ENCODE measurements at places on chromosomes 3 and 15.

GRCh38 chr3:108471426-108471825 lies 39.0 kb downstream of the MYH15 start:
- no peak for DNase-seq

- DNase-seq = no peak
Measured at GRCh38 chr15:69071260-69071659, 56.8 kb downstream of the NOX5 start.

DNA sequence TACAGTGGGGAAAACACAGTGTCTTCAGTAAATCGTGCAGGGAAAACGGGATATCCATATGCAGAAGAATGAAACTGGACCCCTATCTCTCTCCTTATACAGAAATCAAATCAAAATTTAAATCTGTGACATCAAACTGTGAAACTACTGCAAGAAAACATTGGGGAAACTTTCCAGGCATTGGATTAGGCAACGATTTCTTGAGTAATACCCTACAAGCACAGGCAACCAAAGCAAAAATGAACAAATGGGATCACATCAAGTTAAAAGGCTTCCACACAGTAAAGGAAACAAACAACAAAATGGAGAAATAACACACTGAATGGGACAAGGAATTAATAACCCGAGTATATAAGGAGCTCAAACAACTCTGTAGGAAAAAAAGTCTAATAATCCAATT lies 165.3 kb downstream of the PLCL2 start:
- DNase-seq = no peak

DNA sequence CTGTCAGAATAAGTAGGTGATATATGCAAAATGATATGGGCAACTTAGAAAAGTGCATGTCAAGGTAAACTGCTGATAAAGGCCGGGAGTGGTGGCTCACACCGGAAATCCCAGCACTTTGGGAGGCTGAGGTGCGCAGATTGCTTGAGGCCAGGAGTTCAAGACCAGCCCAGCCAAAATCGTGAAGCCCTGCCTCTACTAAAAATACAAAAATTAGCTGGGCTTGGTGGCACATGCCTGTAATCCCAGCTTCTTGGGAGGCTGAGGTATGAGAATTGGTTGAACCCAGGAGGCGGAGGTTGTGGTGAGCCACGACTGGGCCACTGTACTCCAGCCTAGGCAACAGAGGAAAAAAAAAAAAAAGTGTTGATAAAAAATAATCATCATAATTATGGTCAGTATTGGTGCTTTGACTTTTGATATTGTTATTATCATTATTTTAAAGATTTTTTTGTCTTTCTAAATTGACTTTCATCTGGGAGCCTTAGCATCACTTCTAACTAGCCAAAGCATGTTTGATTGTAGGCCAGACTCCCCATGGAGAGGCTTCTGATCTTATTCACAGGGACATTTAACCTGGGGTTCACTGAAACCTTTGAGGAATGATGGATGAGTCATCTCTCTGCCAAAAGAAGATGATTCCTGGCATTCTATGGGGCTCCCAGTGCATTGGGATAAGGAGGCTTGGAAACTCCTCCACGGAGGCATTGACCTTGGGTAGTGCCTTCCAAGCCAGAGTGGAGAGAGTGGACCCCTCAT lies 5.6 kb downstream of the ZBTB38 start:
- no peak for DNase-seq

DNA sequence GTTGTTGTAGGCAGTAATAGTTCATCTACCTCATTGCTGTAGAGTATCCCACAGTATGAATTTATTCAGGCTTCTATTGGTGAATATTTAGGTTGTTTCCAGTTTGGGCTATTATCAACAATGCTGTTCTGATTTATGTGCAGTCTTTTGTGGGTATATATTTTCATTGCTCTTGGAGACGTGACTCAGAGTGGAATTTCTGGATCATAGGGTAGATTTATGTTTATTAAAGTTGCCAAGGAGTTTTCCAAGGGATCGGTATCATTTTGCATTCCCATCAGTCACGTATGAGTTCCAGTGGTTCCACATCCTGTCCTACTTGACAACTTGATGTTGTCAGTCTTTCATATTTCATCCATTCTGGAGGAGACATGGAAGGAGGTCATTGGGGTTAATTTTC lies 8.4 kb upstream of the HRH1 start:
- DNase-seq = no peak

GRCh38 chr3:14037211-14037610 lies 87.5 kb downstream of the CHCHD4 start:
- DNase-seq = no peak

- no peak for DNase-seq
Measured at GRCh38 chr3:171297951-171298350, 162.3 kb downstream of the TNIK start.

DNA sequence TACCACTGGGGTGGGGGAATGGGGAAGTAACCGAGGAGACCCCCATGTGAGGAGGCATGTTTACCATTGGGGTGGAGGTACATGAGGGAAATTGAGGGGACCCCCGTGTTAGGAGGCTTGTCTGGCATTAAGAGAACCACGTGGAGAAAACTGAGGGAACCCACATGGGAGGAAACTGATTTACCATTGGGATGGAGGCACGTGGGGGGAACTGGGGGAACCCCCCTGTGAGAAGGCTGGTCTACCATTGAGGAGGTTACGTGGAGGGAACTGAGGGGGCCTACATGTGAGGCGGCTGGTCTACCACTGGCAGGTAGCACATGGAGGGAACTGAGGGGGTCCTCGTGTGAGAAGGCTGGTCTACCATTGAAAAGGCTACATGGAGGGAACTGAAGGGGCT lies 159.4 kb downstream of the FBLN2 start:
- DNase-seq = no peak

- DNase-seq = no peak
Measured at GRCh38 chr3:58962816-58963215, 87.0 kb downstream of the CFAP20DC start.
